CD4-positive, alpha-beta T cell treated with Interleukin-21 for 1 hour (primary cell): ENCODE measurements at places on chromosomes 13 and 19.

GRCh38 chr13:23443878-23444277 is 10.4 kb upstream of the SACS start:
- DNase-seq = no peak

GRCh38 chr13:77038907-77039480 is 12.0 kb upstream of the FBXL3 start:
- DNase-seq = no peak

DNA sequence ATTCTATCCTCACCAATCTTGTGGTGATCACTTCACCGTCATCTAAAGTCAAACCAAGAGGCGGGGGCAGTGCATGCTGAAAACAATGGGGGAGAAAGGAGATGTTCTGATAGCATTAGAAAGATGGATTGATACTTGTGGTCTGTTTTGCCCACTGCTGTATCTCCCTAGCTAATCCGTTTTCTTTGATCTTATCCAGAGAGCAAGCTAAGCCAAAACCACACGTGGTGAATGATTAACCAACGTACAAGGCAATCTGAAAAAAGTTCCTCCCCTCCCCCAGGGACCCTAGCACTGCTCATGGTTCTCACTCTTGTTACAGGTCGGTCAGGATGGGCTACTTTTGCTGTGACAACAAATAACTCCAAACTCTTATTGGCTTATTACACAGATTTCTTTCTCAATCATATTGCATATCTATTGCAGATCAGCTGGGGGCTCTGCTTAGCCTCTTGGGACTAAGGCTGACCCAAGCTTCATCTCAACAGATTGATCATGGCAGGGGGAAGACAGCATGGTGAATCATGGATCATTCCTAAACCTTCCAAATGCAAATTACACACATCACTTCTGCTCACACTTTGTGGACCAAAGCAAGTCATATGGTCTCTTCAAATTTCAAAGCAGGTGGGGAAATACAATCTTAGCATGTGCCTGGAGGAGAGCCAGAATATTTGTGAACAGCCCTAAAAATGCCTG is 11.9 kb upstream of the C13orf42 start:
- DNase-seq = no peak

DNA sequence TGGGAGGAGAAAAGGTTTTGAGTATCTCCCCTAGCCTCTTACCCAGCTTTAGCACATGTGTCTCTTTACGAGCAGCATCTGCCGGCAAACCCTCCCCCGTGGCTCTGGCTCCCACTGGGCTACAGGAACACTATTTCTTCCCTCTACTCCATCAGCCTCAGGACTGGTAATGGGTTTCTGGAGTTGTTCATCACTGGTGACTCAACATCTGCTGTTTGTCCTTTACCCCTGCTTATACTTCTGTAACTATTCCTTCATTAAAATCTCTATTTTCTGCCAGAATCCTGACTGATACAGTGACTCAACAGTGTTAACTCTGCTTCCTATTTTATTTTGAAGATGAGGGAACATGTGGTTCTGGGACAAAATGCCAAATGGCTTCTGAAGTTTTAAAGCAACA is 437.3 kb upstream of the HTR2A start:
- DNase-seq = no peak

- no peak for DNase-seq
These were observed 19.1 kb downstream of the C19orf12 start for GRCh38 chr19:29695765-29696564.

DNA sequence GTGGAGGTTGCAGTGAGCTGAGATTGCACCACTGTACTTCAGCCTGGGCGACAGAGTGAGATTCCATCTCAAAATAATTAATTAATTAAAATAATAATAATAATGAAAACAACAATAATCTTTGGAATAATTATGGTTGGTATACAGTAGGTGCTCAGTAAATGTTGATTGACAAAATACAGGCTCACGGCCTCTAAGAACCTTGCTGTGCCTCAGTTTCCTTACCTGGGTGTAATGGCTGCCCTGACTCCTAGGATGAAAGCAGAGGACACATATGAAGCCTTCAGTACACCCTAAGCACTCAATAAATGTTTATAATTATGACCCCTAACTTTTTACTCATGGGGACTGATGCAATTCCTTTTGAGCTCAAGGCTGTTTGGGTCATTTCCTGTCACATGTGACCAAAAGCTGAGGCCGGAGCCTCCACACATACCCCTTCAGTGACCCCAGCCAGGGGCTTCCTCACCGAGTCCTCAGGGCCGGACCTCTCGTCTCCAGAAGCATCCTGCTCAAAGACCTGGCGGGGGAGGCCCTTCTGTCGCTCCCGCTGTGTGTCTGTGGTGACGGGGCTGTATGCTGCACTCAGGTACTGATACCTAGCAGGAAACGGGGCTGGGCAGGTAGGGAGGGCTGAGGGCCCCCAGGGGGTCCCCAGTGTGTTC is 10.5 kb downstream of the DOCK6 start:
- no peak for DNase-seq

GRCh38 chr19:13830114-13830740 is 35.0 kb downstream of the ZSWIM4 start:
- peak; percentile 73 for DNase-seq

GRCh38 chr13:108383667-108384066 is 114.1 kb downstream of the TNFSF13B start:
- DNase-seq = no peak

DNA sequence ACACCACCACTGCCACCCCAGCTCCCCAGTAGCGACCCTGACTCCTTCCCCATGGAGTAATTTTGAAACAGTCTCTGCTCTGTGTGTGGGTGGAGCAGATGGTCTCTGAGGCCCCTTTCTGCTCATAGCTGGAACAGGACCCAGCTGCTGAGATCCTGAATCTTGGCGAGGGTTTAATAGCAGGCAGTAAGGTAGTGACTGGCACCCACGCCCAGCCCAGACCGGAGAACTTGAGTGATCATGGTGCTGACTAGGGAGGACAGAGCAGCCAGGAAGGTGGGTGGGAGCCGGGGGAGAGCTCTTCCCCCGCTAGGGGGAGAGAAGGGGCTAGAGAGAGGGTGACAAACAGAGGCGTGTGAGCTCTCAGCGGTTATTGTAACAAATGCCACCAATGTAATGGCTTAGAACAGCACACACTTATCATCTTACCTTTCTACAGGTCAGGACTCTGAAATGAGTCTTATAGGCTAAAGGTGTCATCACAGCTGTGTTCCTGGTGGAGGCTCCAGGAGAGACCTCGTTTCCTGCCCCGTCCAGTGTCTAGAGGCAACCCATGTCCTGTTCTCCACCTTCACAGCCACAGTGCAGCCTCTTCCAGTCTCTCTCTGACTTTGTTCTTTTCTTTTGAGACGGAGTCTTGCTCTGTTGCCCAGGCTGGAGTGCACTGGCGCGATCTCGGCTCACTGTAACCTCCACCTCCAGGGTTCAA is 7.2 kb upstream of the ACER1 start:
- no peak for DNase-seq
